Mesenteric fat pad (tissue), 1 donor: ENCODE measurements at places on chromosomes 16 and 17. TPM values are rescaled to one million over a fixed set of nuclear protein-coding genes. Genes with fewer than 3 reads are reported as not detected.

DNA sequence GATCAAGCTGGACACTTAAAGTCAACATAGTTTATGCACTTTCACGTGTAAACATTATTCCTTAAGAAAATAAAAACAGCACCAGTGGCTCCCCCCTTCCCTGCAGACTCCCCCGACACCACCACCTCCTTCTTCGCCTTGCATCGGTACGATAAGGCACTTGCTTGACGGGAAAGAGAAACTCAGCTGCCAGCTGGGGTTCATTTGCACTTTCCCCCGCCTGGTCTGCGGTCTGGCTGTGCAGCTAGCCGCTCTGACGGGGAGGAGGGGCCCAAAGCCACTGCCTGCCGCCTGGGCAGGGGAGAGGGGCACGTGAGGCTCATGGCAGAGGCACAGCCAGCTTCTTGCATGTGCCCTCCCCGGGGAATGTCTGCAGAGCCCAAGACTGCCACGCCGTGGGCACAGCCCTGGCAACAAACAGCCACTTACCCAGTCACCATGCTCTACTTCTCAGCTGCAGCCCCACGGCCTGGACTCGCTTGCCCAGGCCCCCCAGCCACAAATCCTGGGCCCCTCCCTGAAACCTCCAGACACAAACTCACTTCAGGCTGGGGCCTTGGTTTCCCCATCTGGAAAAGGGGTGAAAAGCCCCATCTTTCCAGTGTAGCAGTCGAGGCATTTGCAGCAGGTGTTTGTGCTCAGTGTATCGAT, 16.5 kb upstream of the PRM1 start:
- DNase-seq, result no peak

DNA sequence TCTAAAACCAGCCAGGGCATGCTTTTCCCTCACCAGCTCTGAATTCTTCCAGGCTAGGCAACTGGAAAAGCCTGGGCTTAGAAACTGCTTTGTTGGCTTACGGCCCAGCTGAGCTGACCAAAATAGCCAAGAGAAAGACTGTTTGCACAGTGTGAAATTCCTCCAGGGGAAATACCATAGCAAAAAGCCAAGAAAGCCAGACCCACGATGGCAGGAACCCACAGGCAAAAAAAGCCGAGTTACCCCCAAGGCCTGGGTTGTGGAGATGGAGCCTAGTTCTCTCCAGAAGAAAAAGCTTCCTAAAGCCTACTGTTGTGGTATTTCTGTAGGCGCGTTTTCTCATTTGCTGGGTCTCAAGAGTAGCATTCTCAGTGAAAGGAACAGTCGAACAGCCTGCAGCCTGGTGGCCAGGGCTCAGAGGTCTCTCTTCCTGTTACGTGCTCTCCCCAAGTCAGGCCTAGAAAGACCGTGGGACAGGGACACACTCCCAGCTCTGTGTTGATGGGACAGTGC, 9.2 kb downstream of the SP2 start:
- no peak for DNase-seq

DNA sequence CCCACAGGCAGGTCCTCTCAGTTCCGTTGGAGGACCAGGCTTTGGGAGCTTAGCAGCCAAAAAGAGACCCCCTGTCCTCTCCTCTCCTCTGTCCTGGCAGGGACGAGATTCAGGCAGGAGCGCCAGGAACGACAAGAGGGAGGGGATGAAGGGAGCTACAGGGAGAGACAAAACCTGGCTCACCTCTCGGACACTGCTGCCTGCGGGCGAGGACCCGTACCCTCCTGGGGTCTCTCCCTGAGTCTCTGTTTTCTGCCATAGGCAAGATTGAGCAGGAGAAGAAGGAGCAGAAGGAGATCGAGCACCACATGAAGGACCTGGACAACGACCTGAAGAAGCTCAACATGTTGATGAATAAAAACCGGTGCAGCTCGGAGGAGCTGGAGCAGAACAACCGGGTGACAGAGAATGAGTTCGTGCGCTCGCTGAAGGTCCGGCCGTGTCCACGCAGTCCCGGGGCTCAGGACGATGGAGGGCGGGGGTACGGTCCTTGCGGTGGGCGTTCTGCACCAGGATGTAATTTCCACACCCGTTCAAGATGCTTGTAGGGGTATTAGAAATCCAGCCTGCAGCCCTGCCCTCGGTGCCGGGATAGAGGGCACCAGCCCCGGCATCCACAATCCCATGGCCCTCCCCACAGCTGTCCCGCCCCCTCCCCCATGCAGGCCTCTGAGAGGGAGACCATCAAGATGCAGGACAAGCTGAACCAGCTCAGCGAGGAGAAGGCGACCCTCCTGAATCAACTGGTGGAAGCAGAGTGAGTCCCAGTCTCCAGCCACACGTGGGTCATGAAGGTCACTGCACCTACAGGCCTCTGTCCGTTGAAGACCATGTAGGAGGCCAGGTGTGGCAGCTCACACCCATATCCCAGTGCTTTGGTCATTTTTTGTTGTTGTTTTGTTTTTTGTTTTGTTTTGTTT, 13.8 kb upstream of the GAA start:
- no peak for DNase-seq

HCRT gene
- total RNA-seq, result not detected

TBC1D26 gene
- total RNA-seq, result not detected

DNA sequence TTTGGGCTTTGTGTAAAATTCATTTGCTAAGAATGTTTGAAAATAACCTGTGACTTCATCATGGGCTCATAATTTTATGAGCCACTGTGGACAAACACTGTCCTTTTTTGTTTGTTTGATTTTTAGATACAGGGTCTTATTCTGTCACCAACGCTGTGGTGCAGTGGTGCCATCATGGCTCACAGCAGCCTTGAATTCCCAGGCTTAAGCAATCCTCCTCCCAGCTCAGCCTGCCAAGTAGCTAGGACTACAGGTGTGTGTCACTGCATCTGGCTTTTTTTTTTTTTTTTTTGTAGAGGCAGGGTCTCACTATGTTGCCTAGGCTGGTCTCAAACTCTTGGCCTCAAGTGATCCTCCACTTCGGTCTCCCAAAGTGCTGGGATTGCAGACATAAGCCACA, 8.3 kb downstream of the TEX2 start:
- no peak for DNase-seq

- DNase-seq, result peak; percentile 100
These were observed at the start of the genes RETREG3 and TUBG1 for GRCh38 chr17:42609182-42609813. Gene RETREG3, minus strand, starts transcription at chr17:42609374. Its CDS starts 50 bp downstream, at chr17:42609324. Gene TUBG1, plus strand, starts transcription at chr17:42609683. Its CDS starts 55 bp downstream, at chr17:42609738.

- no peak for DNase-seq
These were observed 21.4 kb downstream of the FLYWCH1 start for GRCh38 chr16:2933136-2933535.

TK1 gene
- 1.1 TPM for total RNA-seq

DNA sequence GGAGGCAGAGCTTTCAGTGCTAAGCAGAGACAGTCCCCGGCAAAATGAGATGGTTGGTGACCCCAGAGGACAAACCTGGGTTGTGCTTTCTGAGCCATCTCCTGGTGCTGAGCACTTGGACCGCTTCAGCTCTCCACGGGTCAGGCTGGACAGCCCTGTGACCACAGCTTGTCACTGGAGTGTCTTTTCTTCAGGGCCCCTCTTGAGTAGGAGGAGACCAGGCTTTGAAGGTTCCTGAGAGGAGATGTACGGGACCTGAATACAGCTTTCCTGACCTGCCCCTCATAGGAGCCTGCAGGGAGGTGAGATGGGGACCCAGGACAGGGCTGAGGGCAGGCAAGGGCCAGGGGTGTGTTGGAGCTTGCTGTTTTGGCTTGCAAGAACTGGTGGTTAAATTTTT, 17.8 kb upstream of the ADGRG1 start:
- DNase-seq, result peak; percentile 72

DNA sequence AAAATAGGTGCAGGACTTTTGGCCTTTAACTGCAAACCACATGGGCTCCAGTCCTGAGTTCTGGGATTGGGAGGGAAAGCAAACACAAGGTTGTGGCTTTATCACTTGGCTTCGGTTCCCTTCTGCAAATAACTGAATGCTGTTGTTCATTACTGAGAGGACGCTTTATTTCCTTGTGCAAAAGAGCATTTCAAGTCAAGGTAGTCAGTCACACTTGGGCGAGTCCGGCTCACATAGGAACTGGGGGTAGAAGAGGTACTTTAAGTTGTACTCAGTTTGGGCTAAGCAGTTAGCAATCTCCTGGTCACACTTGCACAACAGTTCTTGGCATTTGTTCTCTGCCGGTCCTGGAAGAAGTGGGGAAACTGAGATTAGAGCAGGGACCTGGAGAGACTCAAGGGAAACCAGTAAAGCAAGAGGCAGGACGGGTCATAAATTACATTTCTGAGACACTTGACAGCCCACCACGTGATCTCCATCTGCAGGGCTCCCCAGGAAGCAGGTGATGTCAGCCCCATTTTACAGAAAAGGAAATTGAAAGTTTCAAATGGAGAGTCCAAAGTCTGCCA, 21.6 kb downstream of the PLA2G10 start:
- no peak for DNase-seq

UBALD1 gene
- 20.9 TPM for total RNA-seq

DOK4 gene
- total RNA-seq, result 7.3 TPM

HOXB6 gene
- 8.9 TPM for total RNA-seq

PYY gene
- not detected for total RNA-seq
